ENCODE measurements at places on chromosomes 7 and 10.

DNA sequence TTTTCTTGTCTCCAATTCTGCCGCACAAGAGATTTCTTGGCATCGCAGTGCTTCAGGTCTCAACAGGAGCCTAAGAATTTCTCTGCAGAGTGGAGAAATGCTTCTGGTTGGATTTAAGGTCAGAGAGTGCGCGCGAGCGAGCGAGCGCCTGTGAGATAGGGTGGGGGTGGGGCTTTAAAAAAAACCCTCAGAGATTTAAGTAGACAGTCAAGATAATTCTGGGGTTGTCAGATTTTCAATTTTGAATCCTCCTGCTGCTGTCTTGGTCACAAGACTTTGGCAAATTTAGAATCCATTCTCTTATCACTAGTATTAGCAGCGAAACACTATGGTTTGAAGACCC is 49.7 kb downstream of the CPEB3 start:
- peaks cover 15% of the 10 kb centered on the region for H3K27me3 ChIP-seq
- no peak overlapping the region for H3K27ac ChIP-seq
- H3K4me3 ChIP-seq: peak overlapping the region; percentile 86
- peaks cover 15% of the 10 kb centered on the region for H3K36me3 ChIP-seq
- DNase-seq: no peak

GRCh38 chr10:47116445-47116844 is 183.6 kb upstream of the GDF10 start:
- no peak overlapping the region for H3K27ac ChIP-seq
- H3K4me1 ChIP-seq: no peaks in the 10 kb centered on the region
- no peaks in the 10 kb centered on the region for H3K36me3 ChIP-seq
- peaks cover 14% of the 10 kb centered on the region for H3K27me3 ChIP-seq
- no peak overlapping the region for H3K4me3 ChIP-seq
- DNase-seq: no peak

DNA sequence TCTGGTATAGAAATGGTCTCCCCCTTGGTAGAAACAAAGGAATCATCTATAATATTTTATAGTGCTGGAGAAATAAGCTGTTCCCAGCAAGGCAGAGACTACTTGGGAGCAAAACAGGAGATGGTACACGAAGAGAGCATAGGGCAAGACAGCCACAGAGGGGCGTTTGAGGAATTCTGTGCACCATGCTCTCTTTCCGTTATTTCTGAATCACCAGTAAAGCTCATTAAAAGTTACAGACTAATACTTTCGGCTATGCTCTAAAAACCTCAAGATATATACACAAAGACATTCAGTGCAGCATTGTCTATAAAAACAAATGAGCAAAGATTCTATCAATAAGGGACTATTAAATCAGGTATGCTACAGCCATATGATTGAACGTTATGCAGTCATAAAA is 68.5 kb upstream of the FHIP2A start:
- no peak overlapping the region for H3K4me3 ChIP-seq
- H3K4me1 ChIP-seq: no peaks in the 10 kb centered on the region
- H3K27me3 ChIP-seq: peaks cover 13% of the 10 kb centered on the region
- DNase-seq: no peak
- no peak overlapping the region for H3K27ac ChIP-seq

DNA sequence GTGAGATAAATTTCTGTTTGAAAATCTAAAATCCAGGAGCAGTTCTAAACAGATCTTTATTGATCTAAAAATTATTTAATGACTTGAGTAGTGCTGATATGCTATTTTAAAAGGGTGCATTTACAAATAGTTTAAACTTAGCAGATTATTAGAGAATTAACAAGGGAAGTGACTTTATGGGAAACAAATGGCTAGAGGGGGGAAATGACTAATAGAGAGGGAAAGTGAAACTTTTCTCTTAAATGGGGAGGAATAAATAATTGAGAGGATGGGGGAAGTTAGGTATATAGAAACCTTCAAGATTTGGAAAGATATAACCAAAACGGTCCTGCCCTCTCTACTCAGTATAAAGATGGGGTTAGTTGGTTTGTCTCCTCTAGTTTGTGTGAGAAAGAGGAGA is 90.1 kb upstream of the ARMC3 start:
- H3K4me3 ChIP-seq: no peak overlapping the region
- H3K4me1 ChIP-seq: no peaks in the 10 kb centered on the region
- no peak for DNase-seq
- H3K27me3 ChIP-seq: no peaks in the 10 kb centered on the region
- no peak overlapping the region for H3K27ac ChIP-seq

DNA sequence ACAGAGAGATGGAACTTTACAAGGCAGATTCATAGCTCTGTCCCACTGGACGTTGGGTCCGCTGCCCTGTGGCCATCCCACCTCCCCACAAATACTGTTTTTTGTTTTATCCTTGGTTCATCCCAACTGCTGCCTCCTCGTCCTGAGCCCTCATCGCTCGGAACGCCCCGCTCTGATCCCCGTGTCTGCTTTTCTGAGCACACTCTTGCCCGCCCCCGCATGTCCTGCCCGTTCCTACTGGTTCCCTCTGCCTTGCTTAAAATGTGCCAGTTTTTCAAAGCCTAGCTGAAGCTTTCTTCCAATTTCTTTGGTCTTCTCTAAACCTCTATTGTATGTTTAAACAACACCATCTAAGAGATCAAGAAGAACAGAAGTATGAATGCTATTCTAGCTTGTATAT is 19.4 kb downstream of the RNF32 start:
- H3K4me3 ChIP-seq: no peak overlapping the region
- peaks cover 9% of the 10 kb centered on the region for H3K4me1 ChIP-seq
- no peak for DNase-seq
- peaks cover 14% of the 10 kb centered on the region for H3K27me3 ChIP-seq
- no peak overlapping the region for H3K27ac ChIP-seq
- no peaks in the 10 kb centered on the region for H3K36me3 ChIP-seq

- DNase-seq: no peak
- H3K4me1 ChIP-seq: no peaks in the 10 kb centered on the region
- H3K36me3 ChIP-seq: no peaks in the 10 kb centered on the region
- no peak overlapping the region for H3K27ac ChIP-seq
Observed at GRCh38 chr10:120400601-120401000, 56.4 kb upstream of the PLPP4 start.

DNA sequence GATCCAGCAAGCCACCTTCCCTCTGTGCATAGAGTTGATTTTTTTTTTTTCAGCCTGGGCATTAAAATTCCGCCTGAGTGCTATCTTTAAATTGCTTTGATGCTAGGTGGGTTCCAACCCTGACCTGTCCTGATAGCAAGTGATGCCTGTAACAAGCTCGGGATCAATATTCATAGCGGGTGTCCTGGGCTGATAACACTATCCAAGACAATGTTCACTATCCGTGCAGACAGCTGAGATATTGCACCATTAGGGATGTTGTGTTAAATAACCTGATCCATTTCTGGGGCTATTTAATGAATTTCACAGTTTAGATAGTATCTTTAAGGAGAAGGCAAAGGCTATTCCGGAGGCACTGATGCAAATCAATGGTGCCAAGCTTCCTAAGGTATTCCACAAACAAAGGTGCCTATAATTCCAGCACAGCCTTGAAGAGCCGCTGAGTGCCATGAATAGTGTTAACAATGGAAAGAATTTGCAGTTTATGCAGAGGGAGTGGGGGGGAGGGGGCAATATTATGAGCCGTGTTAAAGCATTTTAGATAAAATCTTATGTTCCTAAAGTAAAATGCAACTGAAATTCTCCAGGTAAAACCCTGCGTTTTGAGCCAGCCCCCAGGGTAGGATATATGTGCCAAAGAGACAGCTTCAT is 4.2 kb upstream of the NKX1-2 start:
- H3K4me1 ChIP-seq: peaks cover 8% of the 10 kb centered on the region
- H3K36me3 ChIP-seq: no peaks in the 10 kb centered on the region
- DNase-seq: no peak
- peaks cover 76% of the 10 kb centered on the region for H3K27me3 ChIP-seq
- H3K4me3 ChIP-seq: no peak overlapping the region

GRCh38 chr7:29588900-29589696 is 25.5 kb downstream of the PRR15 start:
- no peaks in the 10 kb centered on the region for H3K27me3 ChIP-seq
- no peaks in the 10 kb centered on the region for H3K36me3 ChIP-seq
- peaks cover 8% of the 10 kb centered on the region for H3K4me1 ChIP-seq
- DNase-seq: peak; percentile 64
- no peak overlapping the region for H3K4me3 ChIP-seq
- H3K27ac ChIP-seq: peak overlapping the region; percentile 24

DNA sequence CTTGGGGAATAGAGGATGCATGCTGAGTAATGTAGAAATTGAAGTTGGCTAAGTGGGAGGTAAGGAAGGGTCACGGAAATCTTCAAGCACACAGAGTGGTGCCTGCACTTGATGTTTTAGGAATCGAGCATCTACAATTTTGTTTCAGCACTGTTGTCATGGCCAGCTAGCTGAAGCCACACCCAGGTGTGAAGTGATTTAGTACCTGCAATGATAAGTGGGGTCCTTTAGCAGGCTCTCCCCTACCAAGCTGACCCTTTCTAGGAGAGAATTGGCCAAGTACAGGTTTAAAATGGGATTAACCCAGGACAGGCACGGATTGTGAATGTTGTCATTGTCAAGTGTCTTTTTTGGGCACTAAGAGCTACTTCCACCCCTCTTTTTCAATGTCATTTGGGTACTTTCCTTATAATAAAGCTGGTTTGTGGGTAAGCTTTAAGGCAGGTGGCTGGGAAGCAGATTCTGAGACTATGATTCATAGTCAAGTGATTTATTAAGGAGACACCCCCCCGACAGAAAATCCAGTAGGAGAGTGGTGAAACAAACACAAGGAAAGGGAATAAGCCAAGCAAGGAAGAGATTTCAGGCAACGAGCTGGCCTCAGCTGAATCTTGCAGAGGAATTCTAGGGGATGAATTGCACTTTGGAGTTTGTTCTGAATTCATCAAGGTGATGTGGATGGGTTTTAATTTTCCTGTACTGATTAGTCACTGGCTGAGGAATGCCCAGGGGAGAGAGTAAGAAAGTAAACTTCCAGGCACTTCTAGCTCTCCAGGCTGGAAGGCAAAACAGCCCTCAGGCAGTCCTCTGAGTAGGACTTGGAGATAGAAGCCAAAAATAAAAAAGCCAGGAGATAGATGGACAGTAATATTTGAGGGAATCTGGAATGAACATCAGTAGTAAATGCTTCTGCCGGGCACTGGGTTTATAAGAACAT is 1128.4 kb downstream of the SORCS3 start:
- H3K4me1 ChIP-seq: no peaks in the 10 kb centered on the region
- no peak overlapping the region for H3K4me3 ChIP-seq
- DNase-seq: no peak
- H3K27ac ChIP-seq: no peak overlapping the region
- H3K27me3 ChIP-seq: no peaks in the 10 kb centered on the region

DNA sequence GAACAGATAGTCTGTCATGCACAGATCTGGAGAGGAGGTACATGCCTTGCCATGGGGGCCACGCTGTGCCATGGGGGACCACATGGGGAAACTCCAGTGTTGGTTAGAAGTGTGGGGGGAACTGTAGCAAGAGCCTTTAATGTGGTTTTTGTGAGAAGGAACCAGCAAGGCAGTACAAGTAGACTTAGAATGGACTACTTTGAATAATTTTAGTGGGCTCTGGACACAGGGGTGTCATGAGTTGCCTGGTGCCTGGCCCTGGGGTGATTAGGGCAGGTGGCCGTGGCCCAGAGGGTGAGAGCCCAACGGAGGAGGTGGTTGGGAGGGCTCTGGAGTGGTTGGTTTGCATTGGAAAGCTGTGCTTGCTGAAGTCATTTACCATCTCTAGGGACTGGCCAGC is 77.2 kb downstream of the CXCL12 start:
- H3K36me3 ChIP-seq: no peaks in the 10 kb centered on the region
- peaks cover 10% of the 10 kb centered on the region for H3K4me1 ChIP-seq
- no peak for DNase-seq
- H3K4me3 ChIP-seq: no peak overlapping the region

GRCh38 chr10:83522881-83523386 is 616.4 kb upstream of the GHITM start:
- no peak for DNase-seq
- H3K4me3 ChIP-seq: no peak overlapping the region
- no peaks in the 10 kb centered on the region for H3K36me3 ChIP-seq

DNA sequence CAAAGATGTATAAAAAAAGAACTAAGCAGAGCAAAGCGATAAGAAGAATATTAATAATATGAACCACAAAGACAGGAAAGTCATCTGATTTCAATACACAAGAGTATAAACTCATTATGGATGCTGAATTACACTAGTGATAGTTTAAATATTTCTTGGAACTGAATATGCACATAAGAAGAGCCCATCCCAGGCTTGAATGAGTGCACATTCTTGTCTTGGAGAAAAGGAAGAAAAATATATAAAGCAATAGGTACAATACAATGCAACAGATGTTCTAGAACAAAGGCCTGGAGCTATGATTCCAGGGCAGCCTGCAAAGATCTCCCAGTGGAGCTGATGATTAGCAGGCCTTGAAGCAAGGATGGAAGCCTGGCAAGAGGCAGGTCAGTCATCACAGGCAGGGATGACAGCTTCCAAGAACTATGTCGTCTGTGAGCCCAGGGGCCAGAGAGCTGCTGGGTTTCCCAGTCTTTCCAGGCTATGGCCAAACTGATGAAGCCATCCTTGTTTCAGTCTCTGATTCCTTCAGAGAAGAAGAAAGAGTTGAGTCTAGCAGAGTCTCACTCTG is 277.6 kb downstream of the KCNMA1 start:
- H3K4me1 ChIP-seq: no peaks in the 10 kb centered on the region
- no peaks in the 10 kb centered on the region for H3K36me3 ChIP-seq
- H3K4me3 ChIP-seq: no peak overlapping the region
- no peaks in the 10 kb centered on the region for H3K27me3 ChIP-seq
- DNase-seq: no peak

DNA sequence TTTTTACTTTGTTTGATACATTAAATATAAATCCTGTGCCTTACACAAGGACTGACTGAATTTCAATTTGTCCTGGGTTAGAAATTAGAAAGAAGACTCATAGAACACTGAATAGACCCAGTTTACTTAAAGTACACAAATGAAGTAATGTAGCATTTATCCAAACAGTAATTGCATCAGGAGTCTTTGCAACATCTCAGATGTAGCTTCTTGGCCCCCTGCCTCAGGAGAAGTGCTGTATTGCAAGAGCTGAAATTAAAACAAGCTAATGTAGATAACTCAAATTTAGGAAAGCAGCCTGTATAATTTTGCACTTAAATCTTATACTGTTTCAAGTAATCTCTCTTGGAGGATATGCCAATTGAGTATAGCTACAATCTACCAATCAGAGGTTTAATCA is 54.3 kb upstream of the KCND2 start:
- no peaks in the 10 kb centered on the region for H3K27me3 ChIP-seq
- H3K4me1 ChIP-seq: no peaks in the 10 kb centered on the region
- no peak overlapping the region for H3K4me3 ChIP-seq
- no peaks in the 10 kb centered on the region for H3K36me3 ChIP-seq
- DNase-seq: no peak

- H3K36me3 ChIP-seq: peaks cover 1% of the 10 kb centered on the region
- H3K4me3 ChIP-seq: no peak overlapping the region
- H3K27ac ChIP-seq: peak overlapping the region; percentile 22
- H3K27me3 ChIP-seq: peaks cover 17% of the 10 kb centered on the region
- H3K4me1 ChIP-seq: peaks cover 79% of the 10 kb centered on the region
- DNase-seq: no peak
Observed at GRCh38 chr7:36283181-36283580, 106.5 kb upstream of the ANLN start.

DNA sequence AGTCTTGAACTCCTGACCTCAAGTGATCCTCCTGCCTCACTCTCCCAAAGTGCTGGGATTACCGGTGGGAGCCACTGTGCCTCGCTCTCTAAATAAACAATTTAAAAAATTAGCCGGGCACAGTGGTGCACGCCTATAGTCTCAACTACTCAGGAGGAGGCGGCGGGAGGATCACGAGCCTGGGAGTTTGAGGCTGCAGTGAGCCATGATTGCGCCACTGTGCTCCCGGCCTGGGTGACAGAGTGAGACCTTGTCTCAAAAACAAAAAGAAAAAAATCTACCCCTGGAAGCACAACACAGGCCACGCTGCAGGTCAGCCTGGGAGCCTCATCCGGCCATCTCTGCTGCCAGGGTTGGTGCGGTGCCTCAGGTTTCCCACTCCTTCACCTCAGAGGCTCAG is 3.8 kb upstream of the EIF3B start:
- peaks cover 3% of the 10 kb centered on the region for H3K36me3 ChIP-seq
- no peaks in the 10 kb centered on the region for H3K27me3 ChIP-seq
- no peak overlapping the region for H3K4me3 ChIP-seq
